NCI-H524 (cell line): ENCODE measurements at places on chromosomes 11 and 22.
A peak's percentile ranks its signal among the peaks of the same experiment; 100 is the strongest.

DNA sequence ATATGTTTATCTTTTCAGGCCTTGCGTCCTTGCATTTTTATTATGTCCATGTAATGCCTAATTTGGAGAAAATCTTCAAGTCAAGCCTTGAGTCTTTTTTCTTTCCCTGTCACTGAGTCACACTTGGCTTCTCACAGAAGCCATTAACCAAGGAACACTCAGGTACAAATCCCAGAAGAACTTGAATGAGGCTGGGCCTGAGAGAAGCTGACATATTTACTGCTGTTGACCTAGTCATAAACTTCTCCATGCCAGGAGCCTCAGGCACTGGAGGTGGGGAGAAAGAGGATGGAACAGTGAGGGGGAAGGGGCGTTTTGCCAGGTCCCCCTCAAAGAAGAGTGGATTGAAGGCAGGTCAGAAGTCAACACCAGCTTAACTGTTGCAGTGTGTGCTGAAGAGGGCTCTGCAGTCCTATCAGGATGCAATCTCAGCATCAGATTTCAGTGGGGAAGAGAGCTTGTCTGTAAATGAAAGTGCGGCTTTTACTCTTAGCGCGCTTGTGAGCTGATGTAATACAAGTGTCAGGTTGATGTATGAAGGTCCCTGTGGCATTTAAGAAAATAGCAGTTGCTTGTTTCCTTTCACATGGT lies 526.0 kb downstream of the ETS1 start:
- DNase-seq: no peak

DNA sequence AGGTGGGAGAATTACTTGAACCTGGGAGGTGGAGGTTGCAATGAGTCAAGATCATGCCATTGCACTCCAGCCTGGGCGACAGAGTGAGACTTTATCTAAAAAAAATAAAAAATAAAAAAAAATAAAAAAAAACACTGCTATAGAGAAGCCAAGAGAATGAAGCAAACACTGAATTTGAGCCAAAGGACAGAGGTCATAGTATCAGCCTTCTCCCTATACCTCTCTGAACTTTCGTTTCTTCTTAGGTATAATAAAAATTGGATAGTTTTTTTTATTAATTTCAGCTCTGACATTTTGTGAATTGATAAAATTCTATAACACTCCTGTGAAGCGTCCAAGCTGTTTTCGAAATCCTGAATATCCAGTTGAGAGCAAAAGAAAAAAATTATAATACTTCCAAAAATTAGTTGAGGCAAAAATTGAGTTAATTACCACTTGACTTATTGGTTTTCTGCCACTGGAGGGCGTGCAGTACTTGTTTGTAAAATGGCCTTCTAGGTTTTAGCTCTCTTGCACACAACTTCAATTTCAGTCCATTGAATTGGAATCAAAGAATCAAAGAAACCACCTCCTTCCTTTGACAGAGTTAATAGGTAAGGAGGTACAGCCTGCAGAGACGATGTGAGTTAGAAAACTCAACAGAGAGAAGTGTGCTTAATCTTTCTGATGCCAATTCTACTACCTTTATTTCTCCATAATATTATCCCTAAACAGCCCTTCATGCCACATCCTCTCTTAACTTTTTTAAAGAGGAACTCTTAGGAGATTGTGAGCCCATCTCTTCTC lies 143.2 kb downstream of the BBOX1 start:
- DNase-seq: peak; percentile 55

GRCh38 chr11:21625982-21626381 lies 566.9 kb upstream of the ANO5 start:
- no peak for DNase-seq

GRCh38 chr22:27800250-27801201 lies 1.0 kb downstream of the MN1 start:
- peak; percentile 43 for DNase-seq

DNA sequence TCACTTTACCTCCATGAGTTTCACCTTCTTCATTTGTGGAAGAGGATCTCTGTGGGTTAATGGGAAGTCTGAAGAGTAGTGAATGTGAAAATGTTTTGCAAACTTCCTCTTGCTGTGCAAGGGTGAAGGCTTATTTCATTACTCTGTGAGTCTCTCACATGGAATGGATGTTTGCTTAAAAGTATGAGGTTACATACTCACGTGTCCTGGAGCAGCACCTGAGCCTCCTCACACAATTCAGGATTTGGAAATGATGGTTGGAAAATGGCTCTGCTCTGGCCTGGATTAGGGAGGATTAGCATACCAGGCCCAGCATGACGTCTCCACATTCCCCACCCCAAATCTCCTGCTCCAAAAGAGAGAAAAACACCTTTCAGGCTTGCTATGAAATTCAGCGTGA lies 4.8 kb downstream of the GRAMD1B start:
- no peak for DNase-seq
